ENCODE measurements at places on chromosomes 16 and 17.

GRCh38 chr16:22225060-22225459, 19.0 kb downstream of the EEF2K start:
- no peak for DNase-seq

- DNase-seq = no peak
These were observed 131.2 kb upstream of the NLRP1 start for GRCh38 chr17:5715478-5715877.

GRCh38 chr16:17266608-17267313, 204.0 kb downstream of the XYLT1 start:
- no peak for DNase-seq

- no peak for DNase-seq
These were observed 62.8 kb upstream of the GCSH start for GRCh38 chr16:81158964-81159363.

DNA sequence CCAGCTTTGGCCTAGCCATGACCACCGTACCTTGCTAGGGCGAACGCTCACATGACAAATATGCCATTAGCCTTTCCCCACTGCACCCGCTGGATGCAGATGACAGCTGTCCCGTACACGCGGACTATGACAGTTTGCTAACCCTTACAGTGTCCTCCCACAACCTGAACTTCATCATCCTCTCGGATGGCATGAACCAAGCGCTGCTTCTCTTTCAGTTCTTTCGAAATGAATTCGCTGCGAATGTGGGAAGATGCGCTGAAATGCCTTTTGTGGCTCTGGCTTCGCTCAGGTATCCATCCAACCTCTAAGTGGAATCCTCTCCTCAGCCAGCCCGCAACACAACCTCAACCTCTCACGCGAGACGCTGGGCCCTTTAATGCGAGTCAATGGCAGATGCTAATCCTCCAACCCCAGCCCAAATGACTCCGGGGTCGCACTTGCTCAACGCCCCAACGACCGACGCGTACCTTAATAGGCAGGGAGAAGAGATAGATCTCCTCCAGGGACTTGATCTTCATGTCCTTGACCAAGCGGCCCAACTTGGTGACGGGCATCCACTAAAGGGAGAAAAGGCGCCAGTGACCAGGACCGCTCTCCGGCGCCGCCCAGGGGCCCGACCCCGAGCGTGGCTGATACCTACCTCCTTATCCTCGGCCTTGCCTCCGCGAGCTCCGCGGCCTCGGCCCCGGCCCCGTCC, 670 bp downstream of the RPS2 start:
- DNase-seq = no peak

GRCh38 chr17:38741461-38741860, 6.7 kb downstream of the PCGF2 start:
- no peak for DNase-seq

GRCh38 chr16:69741951-69742904, 12.5 kb downstream of the NOB1 start:
- no peak for DNase-seq

All from stimulated activated CD8-positive, alpha-beta memory T cell treated with anti-CD3 and anti-CD28 coated beads, Interleukin-4, amount 100 ng/mL, for 1 hour (primary cell).